AG04450 (cell line): ENCODE measurements at places on chromosomes 1 and 21.

DNA sequence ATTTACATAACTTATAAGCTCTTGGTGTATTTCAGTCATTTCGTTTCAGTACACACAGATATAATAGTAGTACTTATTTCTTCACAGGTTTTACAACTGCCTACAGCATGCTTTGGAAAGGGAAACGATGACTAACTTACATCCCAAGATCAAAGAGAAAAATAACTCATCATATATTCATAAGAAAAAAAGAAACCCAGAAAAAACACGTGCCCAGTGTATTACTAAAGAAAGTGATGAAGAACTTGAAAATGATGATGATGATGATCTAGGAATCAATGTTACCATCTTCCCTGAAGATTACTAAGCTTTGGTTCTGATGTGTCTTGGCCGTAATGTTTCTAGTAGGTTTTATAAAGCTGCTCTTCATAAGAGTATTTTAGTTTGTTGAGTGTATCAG is 30.9 kb downstream of the TYW3 start:
- no peak for DNase-seq

DNA sequence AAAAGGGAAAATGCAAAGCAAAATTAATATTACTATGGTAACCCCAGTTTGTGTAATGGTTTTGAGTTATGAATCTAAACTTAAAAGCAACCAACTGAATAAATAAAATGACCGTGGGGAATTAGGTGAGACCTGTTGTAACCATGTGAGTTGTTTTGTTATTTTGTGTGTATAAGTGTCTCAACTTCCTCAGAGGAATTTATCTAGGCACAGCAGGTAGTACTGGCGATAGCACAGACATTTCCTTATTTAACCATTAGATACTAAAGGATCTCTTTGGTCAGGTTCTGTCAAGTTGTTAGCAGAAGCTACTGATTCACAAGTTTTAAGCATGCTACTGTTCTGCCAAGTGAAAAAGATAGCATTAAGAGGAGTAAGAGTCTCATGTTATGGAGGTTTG is 39.3 kb upstream of the LRRC7 start:
- DNase-seq = no peak

DNA sequence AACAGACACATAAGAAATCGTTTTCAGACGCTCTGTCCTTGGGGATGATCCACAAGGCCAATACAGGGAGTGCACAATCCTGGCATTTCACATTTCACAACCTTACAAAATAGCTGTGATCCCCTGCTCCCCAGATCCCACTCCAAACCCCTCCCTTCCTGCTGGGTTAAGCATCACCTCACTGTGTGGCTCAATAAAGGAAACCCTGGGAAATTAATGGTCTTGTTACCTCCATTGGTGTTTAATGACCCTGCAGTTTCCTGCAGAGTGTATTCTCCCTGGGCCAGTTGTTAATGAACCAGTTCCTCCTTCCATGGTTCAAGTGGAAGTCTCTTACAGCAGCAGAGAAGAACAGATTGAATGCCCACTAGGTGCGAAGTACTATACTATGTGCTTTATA is 334.7 kb downstream of the OMA1 start:
- no peak for DNase-seq

GRCh38 chr1:15277447-15277838 is 30.4 kb downstream of the FHAD1 start:
- DNase-seq = no peak

DNA sequence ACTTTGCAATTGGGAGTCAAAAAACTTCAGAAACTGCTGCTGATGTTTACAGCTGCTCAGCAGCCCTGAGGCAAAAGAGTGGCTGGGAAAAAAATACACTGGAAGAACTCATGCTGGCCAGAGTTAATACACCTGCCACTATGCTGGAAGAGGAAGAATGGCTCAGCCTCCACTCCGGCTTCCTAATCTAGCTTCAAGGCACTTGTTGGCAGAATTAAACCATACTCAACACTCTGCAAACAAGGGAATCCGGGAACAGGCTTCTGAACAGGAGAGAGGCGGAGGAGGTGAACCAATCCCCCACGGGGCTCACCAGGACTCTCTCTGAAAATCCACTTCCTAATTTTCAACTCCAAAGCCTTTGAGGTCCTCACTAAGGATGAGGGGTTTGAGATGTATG is 120.1 kb downstream of the CCDC185 start:
- DNase-seq = no peak

GRCh38 chr1:119882132-119883049 is 13.9 kb downstream of the ADAM30 start:
- DNase-seq = no peak

DNA sequence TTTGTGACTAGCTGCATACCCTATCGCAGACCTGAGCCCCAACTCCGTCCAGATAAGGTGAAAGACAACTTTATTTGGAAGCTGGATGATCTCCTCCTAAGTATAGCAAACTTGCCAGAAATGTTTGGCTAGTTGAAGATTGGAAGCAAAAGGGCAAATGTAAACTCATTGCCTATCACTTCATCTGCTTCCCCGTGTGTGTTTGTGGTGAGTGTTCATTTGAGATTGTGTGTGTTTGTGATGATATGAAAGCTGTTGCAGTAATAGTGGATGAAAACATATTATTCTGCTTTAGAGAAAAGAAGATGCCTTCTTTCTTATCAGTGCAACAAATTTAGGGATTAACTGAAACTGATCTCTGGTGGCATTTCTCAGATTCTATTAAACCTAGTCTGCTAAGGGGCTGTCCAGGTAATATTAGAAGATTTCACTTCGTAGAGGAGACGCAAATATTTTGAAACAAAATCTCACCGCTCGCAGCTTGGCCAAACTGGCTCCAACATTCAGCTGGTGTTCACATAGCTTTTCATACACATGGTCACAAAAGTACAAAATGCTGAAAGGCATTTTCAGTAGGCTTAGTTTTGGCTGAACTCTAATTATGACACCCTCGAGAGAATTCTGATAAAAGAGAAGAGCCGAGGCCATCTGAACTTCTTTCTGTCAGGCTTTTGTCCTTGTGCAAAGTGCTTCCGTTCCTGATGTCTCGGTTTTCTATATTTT is 1.1 kb downstream of the TBX19 start:
- DNase-seq = no peak

GRCh38 chr1:106534612-106535011 is 521.9 kb upstream of the PRMT6 start:
- no peak for DNase-seq

DNA sequence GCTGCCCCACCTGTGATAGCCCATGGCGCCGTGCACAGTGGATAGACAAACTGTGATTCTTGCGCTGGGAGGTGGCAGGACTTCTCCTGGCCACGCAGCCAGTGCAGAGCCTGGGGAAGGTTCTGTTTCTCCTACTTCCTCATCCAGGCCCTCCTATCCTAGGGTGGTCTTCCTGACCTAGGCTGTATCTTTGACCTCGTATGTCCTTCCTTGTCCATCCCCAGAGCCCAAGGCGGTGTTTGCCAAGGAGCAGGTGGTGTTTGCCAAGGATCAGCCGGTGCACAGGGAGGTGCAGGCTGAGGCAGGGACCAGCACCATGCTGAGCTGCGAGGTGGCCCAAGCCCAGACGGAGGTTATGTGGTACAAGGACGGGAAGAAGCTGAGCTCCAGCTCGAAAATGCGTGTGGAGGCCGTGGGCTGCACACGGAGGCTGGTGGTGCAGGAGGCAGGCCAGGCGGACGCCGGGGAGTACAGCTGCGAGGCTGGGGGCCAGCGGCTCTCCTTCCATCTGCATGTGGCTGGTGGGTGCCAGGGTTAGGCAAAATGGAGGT is 63.9 kb downstream of the OBSCN start:
- DNase-seq = no peak

DNA sequence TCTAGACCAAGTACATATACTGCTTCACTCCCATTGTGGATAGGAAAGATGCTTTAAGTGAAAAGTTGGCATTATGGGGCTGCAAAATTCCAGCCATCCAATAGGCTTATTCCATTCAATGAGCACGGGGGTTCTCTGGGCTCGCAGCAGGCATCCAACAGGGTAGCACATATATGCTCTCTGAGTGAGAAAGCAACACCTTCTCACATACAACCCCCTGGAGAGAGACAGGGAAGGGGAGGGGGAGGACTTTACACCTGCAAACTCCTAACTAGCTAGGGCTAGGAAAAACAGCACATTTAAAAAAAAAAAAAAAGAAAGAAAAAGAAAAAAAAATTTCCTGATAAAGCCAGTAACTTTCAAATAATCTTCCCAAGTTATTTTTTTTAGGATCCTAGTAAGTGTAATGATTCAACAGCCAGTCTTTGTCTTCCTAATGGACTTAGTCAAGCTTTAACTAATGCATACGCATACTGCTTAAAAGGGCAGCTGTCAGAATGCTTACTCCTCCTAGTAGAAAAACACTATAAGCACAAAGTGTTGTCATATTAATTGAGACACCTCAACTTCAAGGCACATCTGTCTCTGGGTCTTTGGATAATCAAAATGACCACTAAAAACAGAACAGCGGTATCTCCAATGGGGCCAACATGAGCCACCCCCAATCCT is 18.7 kb downstream of the PSMB2 start:
- DNase-seq = no peak

- DNase-seq = no peak
Observed at GRCh38 chr21:26238646-26239045, 68.1 kb upstream of the APP start.

- DNase-seq = no peak
Observed at GRCh38 chr1:19877821-19878636, 4.2 kb upstream of the OTUD3 start.

GRCh38 chr1:113027007-113027406 is 46.0 kb upstream of the LRIG2 start:
- DNase-seq = no peak

DNA sequence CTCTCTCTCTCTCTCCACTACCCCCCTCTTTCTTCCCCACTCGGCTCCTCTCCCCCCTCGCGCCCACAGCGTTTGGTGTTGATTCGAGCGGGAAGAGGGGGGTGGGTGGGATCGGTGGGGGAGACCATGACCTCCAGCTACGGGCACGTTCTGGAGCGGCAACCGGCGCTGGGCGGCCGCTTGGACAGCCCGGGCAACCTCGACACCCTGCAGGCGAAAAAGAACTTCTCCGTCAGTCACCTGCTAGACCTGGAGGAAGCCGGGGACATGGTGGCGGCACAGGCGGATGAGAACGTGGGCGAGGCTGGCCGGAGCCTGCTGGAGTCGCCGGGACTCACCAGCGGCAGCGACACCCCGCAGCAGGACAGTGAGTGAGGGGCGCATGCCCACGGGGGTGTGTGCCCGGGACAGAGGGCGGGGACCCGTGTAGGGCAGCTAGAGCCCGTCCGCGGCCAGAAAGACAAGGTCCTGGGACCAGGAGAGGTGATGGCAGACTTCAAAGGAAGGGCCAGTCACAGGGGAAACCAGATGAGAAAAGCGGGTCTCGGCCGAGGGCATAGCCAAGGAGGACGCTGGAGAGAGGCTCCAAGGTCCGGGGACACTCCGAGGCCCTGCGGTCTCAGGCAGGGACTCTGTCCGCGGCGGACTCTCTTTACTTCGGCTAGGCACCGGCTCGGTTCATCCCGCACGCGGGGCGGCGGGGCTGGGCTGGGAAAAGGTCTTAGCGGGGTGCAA is at the start of gene PRRX1:
TSS of gene PRRX1 (plus strand) at position 39 of the 735 bp plus-strand sequence. CDS start at position 127, 88 bp downstream.
- DNase-seq = no peak

DNA sequence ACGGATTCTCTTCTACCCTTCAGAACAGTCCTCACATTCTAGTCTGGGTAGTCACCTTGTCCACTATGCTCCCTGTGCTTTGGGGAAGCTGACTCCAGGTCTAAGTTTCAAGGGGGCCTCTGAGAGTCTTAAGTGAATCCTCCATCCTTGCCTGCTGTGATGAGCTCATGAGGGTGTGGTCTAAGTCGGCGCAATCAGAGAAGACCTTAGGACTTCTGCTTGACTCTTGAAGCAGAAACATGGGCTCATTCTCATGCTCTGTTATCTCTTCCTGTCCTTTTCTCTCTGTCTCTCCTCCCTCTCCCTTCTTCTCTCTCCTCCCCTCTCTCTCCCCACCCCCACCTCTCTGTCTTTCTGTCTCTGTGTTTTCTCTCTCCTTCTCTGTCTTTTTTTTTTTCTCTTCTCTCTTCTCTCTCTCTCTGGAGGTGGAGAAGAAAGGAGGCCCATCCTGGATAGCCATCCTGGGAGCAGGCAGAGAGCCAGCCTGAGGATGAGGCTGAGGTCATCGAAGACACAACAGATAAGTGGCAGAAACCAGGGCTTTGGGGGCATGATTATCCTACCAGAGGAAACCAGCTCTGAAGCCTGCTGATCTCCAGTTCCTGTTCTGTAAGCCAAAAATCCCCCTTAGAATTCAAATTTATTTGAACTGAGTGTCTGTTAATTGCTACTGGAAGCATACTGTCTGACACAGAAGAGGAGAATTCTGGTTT is 245.6 kb downstream of the SIPA1L2 start:
- DNase-seq = no peak

- DNase-seq = no peak
Observed at GRCh38 chr1:91731815-91732214, 154.1 kb downstream of the TGFBR3 start.

- DNase-seq = no peak
Observed at GRCh38 chr1:44723064-44723463, 7.9 kb downstream of the RNU5D-1 start.

- no peak for DNase-seq
Observed at GRCh38 chr1:206541236-206541833, 34.0 kb downstream of the RASSF5 start.

DNA sequence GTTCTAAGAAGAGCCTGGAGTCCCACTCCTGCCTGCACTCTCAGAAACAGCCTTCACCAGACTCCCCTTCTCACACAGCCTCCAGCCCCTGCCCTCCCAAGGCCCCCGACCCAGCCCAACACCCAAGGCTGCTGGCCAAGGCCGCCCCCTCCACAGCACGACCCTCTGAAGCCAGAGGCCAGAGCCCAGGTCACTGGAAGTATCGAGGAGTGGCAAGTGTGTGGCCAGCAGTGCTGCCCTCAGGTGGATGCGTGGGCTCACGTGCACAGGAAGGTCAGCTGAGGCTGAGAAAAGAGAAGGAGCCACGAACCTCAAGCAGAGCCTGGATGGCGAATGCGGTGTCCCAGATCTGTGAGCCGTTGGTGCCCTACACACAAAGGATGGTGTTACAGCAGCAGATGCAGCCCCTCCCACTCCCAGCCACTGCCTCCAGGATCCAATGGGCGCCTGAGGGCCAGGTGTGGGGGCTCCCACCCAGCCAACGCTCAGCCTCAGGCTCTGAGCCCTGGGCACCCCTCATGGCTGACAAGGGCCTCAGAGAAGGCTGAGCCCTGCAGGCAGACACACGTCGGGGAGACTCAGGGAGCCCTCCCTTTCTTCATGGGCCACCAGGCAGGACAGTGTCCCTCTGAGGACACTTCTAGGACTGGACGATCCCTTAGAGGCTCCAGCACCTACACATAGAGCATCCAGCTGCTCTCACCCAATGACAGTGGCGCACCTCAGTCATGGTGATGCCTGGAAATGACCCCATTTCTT is 18.0 kb downstream of the LSS start:
- no peak for DNase-seq

GRCh38 chr21:33281096-33281652 is 15.0 kb downstream of the IL10RB start:
- DNase-seq = no peak

GRCh38 chr1:31153423-31153822 is 86.3 kb downstream of the NKAIN1 start:
- DNase-seq = no peak
